ENCODE measurements at places on chromosomes 7 and 10.

DNA sequence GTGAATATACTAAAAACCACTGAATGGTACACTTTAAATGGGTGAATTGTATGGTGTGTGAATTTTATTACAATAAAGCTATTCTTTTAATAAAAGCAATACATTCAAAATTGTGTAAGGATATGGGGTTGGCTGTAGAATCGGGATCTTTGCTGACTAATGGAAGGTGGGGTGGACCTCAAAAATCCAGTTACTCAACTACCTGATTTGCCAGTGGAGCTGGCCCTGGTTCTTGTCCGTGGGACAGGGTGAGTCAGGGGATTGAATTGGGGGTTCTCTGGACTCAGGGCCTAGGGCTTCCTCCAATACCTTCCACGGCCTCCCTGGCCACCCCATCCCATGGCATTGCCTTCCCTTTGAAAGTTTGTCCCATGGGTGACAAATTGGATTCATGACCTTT, 13.5 kb upstream of the RABGEF1 start:
- no peak for DNase-seq

GRCh38 chr10:48651293-48651692, 33.4 kb upstream of the WDFY4 start:
- no peak for DNase-seq

- no peak for DNase-seq
Measured at GRCh38 chr7:106045586-106045985, 66.5 kb downstream of the SYPL1 start.

DNA sequence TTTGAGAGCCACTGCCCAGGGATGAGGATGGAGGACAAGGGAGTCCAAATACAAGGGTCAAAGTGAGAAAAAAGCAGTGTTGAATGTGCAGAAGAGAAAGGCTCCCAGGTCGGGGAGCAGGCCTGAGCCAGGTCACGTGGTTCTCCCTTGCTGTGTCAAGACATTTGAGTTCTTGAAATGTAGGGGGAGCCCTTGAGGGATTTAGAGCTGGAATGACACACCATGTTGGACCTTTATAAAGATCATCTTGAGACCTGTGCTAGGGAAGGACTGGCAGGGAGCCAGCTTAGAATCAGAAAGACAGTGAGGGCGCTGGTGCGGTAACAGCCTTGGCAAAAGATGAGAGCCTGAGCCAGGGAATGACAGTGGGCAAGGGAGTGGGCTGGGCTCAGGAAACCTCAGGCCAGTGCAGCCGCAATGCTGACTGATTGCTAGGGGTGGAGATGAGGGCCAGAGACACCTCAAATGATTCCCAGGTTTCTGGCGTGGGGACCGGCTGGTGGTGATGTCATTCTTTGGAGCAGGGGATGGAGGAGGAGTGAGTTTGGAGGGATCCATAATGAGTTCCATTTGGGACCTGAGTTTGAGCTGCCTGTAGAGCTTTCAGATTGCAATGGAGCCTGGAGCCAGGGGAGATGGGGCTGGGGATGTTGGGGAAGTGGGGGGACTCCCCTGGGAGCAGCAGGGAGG, 120.1 kb downstream of the PTPN20 start:
- no peak for DNase-seq

DNA sequence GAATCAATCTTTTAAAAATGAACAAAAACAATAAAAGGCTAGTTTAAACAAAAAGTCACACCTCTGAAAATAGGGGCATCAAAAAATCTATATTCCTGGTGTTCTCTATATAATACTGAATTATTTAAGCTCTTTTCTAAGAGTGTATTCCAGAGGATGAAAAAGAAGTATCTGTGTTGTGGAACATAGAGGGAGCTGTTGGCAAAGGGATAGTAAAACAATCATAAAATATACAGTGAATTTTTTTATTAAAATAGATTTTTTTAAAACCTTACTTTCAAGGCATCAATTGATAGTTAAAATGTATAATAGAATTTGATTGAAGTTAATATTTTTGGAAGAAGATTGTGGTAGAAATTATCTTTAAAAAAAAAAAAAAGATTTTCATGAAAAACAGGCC, 1409.1 kb upstream of the CELF2 start:
- no peak for DNase-seq

DNA sequence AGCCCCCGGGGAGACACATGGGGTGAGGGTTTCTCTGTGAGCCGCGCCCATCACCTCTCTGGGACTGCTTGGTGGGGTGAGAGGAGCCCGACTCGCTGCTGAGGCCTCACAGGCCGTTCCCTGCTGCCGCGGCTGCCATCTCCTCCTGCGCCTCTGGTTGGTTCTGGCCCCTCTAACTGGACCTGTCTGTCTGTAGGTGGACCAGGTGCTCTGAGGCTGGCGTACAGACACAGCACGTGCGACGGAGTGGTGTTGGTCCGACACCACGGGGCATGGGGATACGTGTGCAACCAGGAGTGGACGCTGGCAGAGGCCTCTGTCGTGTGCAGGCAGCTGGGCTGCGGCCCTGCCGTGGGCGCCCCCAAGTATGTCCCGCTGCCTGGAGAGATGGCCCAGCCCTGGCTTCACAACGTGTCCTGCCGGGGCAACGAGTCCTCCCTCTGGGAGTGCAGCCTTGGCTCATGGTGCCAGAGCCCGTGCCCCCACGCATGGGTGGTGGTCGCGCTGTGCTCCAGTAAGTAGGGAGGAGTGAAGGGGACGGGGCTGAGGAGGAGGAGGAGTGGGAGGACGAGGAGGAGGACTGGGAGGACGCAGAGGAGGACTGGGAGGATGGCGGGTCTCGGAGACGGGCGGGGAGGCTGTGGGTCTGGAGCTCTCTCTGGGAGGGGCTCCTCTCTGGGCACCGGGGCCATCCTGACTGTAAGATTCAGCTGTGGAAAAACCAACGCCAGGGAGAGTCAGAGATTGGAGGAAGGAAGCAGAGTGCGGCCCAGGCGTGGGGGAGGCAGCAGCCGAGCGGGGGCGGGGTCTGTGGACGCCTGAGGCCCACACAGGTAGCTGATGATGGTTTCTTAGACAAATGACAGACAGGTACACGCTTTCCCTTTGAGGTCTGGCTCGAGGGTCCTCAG, 2.6 kb downstream of the SCART1 start:
- no peak for DNase-seq

GRCh38 chr10:96902731-96903358, 70.7 kb downstream of the LCOR start:
- no peak for DNase-seq

DNA sequence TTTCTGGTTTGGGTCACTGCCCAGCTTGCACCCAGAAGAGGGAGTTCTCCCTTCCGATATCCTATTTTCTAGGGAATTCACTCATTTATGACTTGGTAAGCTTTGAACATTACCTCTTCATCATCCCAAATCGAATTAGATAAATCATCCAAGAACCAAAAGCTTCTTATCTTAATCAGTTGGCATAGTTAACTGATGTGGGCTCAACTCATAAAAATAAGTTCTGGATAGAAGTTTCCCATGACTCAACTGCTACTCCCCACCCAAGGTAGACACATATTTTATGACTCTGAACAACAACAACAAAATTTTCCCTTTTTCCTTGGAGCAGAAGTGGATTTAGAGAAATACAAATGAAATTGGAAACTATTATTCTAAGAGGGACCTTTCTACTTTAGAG, 102.9 kb upstream of the CCDC6 start:
- DNase-seq, result no peak

- DNase-seq, result no peak
Measured at GRCh38 chr7:35846816-35847412, 46.1 kb downstream of the SEPTIN7 start.

DNA sequence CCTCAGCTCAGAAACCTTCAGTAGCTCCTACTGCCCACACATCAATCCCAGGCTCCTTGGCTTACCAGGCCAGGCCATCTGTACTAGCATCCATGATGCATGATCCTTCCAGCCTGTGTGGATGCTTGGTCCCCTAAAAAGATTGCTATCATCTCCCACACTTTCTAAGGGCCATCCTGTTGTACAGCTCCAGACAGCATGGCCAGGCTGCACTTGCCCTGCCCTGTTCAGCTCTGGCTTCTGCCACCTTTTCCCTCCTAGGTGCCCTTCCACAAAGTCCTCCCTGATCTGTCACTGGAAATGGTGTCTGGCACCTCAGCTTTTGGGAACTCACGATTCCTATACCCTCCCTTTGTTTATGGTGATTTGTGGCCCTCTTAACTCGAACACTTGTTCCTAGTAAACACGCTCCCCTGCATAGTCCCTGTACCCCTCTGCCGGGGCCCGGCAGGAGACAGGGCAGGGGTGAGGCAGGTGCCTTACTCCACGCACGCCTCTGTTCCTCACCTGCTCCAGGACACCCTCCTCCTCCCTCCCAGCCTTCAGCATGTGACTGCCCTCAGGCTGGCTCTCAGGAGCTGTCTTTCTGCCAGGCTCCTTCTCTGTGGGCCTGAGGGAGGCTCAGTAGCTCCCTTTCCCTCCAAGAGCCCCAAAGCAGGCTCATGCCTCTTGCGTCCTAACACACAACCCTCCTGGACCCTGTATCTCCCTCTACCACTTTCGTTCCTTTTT, 71.8 kb downstream of the CDH23 start:
- no peak for DNase-seq

DNA sequence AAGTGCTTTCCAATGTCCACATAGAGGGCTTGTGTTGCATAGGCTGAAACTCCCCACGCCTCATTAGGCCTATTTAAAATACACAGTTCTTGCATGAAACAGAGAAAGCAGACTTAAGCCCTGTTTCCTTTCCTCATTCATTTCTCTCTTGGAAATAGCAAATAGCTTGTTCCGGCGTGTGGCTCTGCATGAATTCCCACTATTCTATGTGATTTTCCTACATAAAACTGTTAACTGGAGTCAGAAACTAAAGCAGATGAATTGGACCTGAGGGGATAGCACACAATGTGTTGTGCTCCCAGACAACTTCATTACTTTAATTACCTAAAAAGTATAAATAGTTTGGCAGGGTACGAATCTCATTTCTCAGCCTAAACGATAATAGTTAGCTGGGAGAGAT, 981.5 kb downstream of the SORCS1 start:
- peak; percentile 8 for DNase-seq

DNA sequence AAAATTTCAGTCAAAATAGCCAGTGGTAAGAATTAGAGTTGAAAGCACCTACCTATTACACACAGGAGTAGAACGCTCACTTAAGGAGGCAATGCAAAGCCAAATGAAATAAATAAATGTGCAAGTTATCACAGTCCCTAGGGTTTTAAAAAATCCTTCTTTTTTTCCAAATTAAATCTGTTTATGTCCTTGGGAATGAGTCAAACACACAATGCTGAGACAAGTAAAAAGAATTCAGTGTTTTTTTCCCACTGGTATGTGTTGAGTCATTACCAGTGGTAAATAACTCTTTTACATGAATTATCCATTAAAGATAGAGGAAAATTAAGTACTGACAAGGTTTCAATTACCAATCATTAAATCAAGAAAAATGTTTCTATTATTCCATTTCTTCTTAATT, 438.6 kb downstream of the TNS3 start:
- no peak for DNase-seq

GRCh38 chr10:48602401-48603135, 2.3 kb downstream of the ARHGAP22 start:
- DNase-seq, result no peak

DNA sequence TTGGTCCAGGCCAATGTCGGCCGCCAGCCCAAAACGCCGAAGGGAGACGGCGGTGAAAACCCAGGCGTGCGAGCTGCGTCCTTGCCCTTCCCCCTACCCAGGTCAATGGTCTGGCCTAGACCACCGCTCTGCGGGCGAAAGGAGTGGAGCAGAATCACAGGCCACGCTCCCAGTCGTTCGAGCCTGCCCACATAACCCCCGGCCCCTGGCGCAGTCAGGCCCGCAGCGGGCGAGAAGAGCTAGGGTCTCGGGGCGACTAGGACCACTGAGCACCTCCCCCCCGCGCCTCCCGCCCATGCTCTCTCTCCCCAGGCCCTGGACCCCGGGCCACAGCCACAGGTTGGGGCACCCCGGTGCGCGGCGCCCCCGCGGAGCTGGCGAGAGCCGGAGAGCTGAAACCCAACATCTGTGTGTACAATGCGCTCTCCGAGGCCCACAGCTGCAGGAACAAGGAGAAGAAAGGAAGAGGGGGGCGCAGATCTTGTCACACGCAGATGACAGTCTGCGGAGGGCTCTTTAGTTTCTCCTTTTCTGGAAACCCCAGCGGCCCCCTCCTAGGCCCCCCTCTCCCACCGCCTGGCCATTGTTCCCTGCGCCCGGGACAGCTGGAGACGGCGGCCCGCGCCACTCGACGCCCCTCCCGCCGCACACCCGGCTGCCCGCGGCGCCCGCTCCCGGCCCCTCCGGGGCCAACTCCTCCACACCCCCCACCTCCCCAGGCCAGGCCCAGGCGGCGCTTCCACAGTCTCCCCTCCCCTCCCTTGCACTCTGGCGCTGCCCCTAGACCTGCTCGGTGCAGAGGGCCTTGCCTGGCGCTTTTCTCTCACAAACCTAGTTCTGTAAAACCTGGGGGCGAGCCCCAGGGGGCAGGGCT, 355.0 kb downstream of the DNAJB6 start:
- DNase-seq, result no peak

GRCh38 chr10:6247041-6247712, 44.4 kb downstream of the PFKFB3 start:
- DNase-seq, result peak; percentile 40

- no peak for DNase-seq
Measured at GRCh38 chr7:5584096-5584495, 160.5 kb upstream of the TNRC18 start.

- no peak for DNase-seq
Measured at GRCh38 chr7:91128683-91129348, 135.4 kb upstream of the FZD1 start.

GRCh38 chr7:135349746-135350145, 116.1 kb downstream of the STRA8 start:
- DNase-seq, result no peak

DNA sequence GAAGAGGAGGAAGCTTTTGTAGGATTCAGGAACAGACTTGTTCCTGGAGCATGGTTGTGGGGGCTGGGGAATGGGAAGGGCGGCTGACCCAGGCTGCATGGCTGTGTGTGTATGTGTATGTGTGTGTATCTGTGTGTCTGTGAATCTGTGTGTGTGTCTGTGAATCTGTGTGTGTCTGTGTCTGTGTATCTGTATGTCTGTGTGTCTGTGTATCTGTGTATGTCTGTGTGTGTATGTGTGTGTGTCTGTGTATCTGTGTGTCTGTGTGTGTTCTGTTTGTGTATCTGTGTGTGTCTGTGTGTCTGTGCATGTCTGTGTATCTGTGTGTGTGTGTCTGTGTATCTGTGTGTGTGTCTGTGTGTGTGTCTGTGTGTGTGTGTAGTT, 6.6 kb upstream of the STX1A start:
- DNase-seq, result no peak

GRCh38 chr7:102467581-102468477, 3.0 kb downstream of the LRWD1 start:
- DNase-seq, result no peak

- DNase-seq, result no peak
Measured at GRCh38 chr7:24108906-24109376, 175.0 kb upstream of the NPY start.

DNA sequence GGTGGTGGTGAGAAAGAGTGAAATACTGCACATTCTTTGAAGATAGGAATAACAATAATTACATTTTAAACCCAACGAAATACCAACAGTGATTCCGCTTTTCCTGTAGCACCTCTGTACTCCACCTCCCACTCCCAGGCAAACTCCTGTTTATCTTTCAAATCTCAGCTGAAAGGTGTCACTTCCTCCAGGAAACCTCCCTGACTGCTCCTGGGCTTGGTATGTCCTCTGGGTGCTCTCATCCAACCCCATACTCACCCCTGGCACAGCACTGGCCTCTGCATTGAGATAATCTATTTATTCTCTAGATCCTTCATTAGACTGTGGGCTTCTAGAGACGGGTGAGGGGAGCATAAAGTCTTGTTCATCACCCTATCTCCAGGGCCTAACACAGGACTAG, 148.0 kb downstream of the MYOF start:
- no peak for DNase-seq

GRCh38 chr10:69819716-69820506, 18.2 kb downstream of the COL13A1 start:
- DNase-seq, result no peak
